ENCODE measurements at places on chromosomes 6 and 20. TPM values are rescaled to one million over a fixed set of nuclear protein-coding genes. Genes with fewer than 3 reads are reported as not detected.
A peak's percentile ranks its signal among the peaks of the same experiment; 100 is the strongest.

Gene C6orf58
- not detected for total RNA-seq

Gene DNAAF9
- 12.3 TPM for total RNA-seq

Gene NOTCH4
- 2.0 TPM for total RNA-seq

DNA sequence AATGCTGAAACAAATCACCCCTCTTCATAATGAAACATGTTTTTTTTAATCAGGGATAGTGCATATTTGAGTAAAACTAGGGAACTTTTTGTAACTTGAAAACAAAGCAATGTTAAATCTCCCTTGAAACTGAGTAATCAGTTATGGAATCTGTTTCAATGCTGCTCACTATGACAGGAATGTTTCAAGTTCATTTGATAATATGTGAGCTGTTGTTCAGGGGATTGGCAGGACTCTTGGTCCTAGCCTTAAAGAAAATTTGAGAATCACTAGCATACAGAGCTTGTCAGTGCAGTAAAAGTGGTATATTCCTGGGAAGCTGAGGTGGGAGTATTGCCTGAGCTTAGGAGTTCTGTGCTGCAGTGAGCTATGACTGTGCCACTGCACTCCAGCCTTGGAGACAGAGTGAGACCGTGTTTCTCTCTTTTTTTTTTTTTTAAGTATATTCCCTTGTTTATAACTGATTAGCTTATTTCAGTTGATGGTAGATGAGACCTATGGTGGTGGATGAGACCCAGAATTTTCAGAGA lies 21.6 kb upstream of the CALHM6 start:
- no peak for DNase-seq

- no peak for DNase-seq
These were observed 14.6 kb downstream of the NRSN1 start for GRCh38 chr6:24140591-24140990.

- peak; percentile 56 for DNase-seq
These were observed 180.7 kb upstream of the UST start for GRCh38 chr6:148565930-148566663.

DNA sequence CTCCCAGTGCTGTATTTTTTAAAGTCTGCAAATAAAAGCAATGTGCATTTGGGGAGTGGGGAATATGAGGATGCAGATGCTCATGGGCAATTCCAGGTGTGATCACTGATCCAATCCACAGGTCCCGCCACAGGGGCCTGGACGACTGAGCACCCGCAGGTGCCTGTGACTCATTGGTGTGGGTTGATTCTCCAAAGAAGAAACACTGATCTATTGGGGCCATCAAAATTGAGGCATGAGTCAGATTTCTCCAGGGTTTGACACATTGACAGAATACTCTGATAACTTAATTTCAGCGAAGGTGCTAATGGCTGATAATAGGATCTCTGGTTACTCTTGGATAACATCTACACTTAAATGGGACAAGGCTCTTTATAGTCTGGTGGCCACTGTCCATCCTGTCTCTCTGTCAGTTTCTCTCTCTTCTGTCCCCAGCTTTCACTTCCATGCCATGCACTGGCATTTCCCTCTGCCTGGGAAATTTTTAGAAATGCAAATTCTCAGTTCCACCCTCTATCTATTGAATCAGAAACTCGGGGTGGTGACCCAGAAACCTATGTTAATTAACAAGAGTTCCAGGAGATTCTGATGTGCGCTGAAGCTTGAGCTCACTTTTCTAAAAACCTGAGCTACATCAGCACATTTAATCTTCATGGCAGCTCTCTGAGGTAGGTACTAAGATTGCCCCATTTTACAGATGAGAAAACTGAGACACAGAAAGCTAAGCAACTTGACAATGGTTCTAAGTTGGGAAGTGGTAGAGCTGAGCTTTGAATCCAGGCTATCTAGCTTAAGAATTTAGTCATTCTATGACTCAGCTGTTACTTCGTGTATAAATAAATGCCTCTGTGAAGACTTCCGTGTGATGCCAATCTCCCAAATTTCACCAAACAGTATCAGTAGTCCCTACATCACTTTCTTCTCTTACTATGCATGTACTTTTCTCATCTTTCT lies 10.2 kb upstream of the RCAN2 start:
- no peak for DNase-seq

DNA sequence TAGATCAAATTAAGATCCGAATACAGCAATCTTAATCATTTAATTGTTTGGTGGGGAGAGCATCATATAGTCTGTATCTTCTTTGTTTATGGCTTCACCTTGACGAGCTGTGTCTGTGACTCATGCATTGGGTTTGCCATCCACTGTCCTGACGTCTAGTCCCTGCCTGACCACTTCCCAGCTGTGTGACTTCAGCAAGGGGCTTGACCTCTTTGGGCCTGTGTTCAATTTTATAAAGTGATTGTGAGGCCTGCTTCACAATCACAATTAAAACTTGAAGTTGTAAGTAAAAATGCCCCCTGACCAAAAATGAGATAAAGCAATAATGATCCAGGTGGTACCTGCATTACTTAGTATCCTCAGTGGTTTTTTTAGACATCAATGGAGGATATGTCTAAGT lies 209.2 kb downstream of the ZNF217 start:
- DNase-seq = no peak

DNA sequence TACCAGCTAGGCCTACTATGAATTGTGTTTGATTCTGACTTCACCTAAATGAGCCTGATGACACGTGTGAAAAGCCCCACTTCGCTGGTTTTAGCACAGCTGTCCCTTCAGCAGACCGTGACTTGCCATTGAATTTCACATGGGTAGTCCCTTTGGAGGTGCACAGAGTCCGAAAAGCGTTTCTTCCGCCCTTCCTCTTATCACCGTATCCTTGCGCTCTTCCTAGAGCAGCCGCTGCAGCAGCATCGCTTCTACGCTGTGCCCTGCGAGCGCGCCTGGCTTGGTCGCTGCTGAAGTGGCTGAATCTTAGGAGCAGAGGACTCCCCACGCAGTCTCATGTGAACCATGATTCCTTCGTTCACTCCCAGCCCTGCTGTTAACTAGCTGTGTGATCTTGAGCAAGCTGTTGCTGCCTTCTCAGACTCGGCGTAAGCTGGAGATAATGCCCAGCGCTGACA lies 127.0 kb downstream of the PACRG start:
- no peak for DNase-seq

DNA sequence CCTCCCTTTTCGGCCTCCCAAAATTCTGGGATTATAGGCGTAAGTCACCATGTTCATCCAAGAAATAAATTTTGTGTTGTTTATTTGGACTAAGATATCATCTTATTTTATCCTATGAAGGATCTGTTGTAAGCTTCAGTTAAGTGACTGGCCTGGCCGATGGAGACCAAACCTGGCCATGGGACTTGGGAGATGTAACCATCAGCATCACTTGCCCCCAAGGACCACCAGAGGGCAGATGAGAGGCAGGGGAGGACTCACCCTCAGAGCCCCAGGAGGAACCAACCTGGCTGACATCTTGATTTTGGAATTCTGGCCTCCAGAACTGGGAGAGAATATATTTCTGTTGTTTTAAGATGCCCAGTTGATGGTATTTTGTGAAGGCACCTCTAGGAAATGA lies 266.7 kb downstream of the CDH26 start:
- peak; percentile 16 for DNase-seq

Data from SJSA1 (cell line).